Activated CD4-positive, alpha-beta memory T cell treated with anti-CD3 and anti-CD28 coated beads for 36 hours (primary cell): ENCODE measurements at places on chromosomes 6 and 20.
A peak's percentile ranks its signal among the peaks of the same experiment; 100 is the strongest.

GRCh38 chr6:43706788-43707187, 19.2 kb upstream of the MRPS18A start:
- DNase-seq = peak; percentile 25

DNA sequence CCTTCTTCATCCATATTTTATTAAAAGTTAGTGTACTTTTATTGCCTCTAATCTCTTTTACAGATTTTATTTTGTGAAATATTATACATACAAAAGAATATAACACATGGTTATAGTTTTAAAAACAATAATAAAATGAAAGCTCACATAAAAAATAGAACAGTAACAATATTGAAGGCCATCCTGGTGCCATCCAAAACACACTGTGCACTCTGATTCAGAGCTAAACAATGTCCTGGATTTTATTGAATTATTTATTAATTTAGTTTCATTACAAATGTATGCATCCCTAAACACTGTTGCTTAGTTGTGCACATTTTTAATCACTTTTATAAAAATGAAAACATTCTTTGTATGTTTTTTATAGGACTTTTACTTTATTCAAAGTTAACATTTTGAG, 32.9 kb downstream of the RNF217 start:
- DNase-seq = no peak

- DNase-seq = no peak
Measured at GRCh38 chr20:41161886-41162285, 24.5 kb downstream of the PLCG1 start.

- DNase-seq = no peak
Measured at GRCh38 chr6:169145991-169146501, 107.6 kb downstream of the THBS2 start.

DNA sequence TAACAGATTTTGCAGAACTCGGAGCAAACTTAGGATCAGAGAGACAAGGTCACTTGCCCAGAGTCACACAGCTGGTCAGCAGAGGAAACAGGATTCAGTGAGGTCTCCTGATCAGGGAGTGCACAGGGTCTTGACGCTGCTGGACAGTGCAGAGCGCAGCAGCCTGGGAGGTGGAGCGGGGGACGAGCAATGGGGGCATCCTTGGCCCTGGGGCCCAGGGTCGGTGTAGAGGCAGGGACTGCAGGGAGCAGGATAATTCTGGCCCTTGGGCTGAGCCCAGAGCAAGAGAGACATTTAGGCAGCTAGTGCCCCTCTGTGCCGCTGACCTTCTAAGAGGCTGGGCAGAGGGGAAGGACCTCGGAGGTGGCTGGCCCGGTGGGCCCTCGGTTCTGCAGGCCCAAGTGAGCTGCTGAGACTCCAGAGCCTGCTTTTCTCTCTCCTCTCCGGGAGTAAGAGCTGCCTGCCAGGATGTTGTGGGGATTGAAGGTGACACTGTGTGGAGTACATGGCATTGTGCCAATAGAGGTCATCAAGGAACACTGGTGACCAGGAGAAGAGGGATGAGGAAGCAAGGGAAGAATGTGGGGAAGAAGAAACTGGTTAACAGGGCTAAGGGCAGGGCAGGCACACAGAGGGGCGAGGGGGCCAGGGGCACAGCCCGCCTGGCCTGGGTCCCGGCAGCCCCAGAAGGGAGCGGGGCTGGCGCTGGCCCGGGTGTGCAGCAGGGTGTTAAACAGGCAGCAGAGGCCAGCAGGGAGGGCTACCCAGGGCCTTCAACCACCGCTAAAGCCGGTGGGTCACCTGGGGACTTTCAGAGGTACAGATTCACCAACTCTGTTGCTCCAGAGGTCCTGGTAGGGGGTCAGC, 122.0 kb downstream of the AGPAT4 start:
- no peak for DNase-seq

DNA sequence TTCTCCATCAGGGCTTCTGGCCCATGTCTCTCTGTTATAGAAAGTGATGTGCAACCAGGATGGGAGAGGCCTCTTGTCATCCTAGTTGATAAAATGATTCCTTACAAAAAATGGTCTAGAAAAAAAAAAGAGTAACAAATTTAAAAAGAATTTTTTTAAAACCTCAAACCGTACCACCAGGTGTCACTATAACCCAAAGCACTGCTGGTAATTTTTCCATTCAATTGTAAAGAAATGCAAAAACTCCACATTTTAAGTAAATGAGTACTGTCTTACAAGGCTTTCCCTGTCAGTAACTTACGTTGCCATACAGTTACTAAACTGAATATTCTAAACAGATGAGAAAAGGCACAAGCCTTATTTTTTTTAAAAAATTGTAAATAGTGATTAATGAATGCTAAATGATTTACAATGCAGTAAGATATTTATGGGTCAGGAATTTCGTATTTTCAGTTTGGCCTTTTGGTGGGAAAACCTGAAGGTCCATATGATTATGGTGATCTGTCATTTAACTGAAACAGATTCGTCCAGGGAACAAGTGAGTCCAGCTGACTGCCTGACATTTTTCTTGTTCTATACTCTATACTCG, 95.4 kb downstream of the OGFRL1 start:
- DNase-seq = no peak

- no peak for DNase-seq
Measured at GRCh38 chr20:58718729-58719128, 26.1 kb downstream of the NPEPL1 start.

GRCh38 chr6:21955951-21956350, 340.9 kb downstream of the PRL start:
- DNase-seq = no peak

DNA sequence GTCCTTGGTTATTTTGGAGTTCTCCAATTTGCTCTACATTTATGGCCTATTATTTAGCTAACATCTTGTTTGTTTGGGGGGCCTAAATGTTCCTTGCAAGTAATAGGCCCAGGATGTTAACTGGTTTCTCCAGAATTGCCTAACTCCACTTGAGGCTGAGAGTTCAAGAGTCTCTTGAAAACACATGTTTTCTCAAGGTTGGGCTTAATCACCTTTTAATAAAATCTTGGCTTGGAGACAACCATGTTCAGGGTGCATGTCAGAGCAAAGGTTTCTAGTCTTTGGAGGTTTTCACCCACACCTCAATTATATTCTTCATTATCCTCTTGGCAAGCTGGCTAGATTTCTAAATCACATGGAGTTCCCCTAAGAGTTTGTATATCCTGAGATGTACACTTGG, 54.2 kb downstream of the KLHL31 start:
- no peak for DNase-seq

GRCh38 chr6:48417927-48418326, 306.9 kb upstream of the PTCHD4 start:
- no peak for DNase-seq

- DNase-seq = no peak
Measured at GRCh38 chr6:29831776-29832175, 4.2 kb downstream of the HLA-G start.

GRCh38 chr6:155291291-155291690, 23.0 kb downstream of the TFB1M start:
- no peak for DNase-seq

GRCh38 chr6:125700581-125701353, 48.7 kb upstream of the HEY2 start:
- no peak for DNase-seq

- DNase-seq = no peak
Measured at GRCh38 chr6:119142041-119142440, 63.6 kb upstream of the FAM184A start.

DNA sequence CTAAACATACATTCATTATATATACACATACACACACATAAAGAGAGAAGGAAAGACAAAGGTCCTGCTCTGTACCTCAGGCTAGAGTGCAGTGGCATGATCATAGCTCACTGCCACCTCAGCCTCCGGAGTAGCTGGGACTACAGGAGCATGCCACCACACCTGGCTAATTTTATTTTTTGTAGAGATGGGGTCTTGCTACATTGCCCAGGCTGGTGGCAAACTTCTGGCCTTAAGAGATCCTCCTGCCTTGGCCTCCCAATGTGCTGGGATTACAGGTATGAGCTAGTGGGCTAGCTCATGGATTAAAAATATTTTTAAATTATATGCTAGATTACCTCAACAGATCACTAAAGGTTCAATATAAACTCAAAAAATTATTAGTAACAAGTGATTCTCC, 30.3 kb downstream of the NUDT3 start:
- DNase-seq = no peak

- DNase-seq = no peak
Measured at GRCh38 chr6:925656-926213, 232.8 kb upstream of the EXOC2 start.

DNA sequence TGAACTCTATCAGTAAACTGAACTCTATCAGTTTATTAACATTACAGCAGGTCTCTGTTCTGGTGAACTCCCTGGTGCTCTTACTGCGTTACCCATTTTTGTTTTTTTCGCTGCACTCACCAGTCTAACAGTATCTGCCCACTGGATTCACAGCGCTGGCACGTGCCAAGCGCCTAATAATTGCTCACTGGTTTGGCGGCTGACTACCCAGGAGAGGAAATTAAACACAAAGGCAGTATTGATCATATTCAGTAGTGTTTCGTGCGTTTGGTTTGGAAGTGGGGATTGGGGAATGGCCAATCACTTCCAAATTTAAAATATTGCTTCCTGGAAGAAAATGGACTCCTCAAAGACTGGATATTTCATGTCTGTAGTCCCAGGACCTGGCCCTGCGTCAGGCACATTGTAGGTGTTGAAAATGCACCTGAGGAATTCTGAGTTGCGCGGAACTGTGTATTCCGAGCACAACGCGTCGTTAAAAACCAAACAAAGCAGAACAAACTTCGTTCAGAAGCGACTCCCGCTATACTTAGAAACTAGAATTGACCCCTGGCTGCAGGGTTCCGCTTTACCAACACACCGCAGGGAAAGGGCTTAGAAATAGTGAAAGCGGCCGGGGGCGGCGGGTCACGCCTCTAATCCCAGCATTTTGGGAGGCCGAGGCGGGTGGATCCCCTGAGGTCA, 1.1 kb upstream of the RPS12 start:
- DNase-seq = peak; percentile 68

DNA sequence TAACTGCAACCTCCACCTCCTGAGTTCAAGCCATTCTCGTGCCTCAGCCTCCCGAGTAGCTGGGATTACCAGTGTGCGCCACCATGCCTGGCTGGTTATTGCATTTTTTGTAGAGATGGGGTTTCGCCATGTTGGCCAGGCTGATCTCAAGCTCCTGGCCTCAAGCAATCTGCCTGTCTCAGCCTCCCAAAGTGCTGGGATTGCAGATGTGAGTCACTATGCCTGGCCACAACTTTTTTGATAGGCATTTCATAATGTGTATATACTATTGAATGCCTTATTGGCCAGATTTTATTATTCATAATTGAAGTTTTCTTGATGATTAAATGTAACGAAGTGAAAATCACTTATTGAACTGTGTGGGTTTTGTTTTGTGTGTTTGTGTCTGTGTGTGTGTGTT, 27.9 kb downstream of the FIG4 start:
- no peak for DNase-seq

GRCh38 chr20:62367633-62368391, 700 bp upstream of the LAMA5 start:
- DNase-seq = no peak

- no peak for DNase-seq
Measured at GRCh38 chr20:31606804-31607639, 1.9 kb downstream of the ID1 start.

GRCh38 chr6:31476515-31477139, 21.3 kb upstream of the MICB start:
- DNase-seq = no peak

DNA sequence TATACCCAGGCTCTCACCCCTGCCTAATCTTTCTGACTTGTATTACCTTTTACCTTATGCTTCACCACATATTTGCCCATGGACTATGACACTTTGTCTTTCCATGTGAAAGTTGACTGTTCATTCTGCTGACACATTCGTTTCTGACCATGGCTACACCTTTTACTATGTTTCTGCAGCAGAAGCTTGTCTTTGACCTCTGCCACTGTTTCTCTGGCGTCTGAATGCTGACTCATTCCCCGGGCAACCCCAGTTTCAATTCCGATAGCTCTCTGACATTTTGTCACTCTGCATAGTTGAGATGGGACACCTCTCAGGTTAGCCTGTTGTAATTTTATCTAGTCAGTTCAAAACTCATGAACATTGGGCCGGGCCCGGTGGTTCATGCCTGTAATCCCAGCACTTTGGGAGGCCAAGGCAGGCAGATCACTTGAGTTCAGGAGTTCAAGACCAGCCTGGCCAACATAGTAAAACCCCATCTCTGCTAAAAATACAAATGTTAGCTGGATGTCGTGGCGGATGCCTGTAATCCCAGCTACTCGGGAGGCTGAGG, 50.7 kb downstream of the SLC26A8 start:
- peak; percentile 82 for DNase-seq

DNA sequence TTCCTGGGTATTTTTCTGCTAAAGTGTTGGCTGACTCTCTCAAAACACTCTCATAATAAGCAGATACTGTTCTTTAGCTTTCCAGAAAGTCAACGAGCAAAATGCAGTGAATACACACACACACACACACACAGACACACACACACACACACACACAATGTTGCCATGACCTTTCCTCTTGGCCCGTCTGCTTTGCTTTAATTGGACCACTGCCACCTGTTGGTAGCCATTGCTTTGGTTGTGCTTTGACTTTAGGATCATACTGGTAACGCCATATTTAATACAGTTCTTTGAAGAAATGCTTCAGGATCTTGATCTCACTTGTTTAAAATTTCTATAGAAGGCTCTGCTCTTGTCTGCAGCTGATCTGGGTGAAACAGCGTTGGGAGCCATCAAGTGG, 4.4 kb downstream of the FIG4 start:
- DNase-seq = peak; percentile 34

DNA sequence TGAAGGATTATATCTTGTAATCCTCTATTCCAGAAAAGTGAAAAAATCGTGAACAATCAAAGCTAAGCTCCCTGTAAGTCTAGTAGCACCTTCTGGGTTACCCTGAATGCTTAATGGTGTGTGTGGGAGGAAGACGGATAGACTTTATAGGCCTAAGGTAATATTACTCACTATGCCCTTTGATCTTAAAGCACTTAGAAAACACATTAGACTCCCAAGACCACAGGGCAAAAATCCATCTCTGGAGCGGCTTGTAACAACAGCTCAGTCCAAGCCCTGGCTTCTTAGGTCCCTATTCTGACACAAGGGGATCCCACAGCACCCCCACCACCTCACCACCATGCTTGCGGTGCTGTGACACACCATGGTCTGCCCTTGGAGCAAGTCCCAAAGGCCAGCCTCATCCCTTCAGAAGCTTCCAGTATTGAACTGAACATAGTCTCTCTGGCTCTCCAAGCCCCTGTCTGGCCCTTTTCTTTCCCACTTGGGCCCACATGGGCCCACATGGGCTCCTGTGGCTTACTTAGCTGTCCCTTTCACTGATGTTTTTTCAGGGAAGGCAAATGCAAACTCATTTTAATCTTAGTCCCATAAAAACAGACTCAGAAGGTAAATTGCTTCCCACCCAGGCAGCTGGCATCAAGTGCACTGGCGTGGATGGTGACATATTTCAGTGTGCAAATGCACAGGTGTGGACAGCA, 28.3 kb downstream of the C6orf132 start:
- no peak for DNase-seq

DNA sequence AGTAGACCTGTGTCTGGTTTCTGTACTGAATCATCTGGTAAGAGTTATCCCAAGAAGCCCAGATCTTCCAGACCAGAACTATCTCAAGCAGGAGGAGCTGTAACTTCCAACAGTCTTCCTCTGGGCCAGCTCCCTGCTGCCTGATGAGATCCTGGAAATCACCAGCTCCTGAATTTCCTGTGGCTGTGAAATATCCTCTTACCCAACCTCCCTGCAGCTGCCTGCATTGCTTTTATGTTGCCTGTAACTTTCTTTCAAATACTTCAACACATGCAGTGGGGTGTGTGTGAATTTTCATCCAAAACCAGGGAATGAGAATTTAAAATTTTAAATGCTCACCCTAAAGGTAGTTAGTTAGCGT, 160.5 kb upstream of the LAMP5 start:
- no peak for DNase-seq
